ENCODE measurements at places on chromosomes 1 and 21.

GRCh38 chr1:165173409-165173808 is 183.1 kb downstream of the LMX1A start:
- DNase-seq: no peak

DNA sequence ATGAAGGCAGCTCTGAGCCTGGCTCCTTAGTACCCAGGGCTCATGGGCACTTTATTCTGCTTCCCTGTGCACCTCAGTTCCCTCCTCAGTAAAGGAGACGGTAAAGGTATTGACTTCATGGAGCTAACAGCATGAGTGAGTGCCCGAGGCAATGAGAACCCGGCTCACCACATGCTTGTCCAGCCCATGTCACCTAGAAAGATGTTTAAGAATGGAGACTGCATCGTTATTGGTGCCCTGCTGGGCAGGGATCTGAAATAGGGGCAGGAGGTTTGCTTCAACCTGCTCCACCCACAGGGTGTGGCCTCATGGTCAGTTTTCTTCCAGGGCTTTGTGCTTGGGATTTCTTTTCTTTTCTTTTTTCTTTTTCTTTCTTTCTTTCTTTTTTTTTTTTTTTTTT is 7.0 kb upstream of the KCNE1 start:
- DNase-seq: no peak

DNA sequence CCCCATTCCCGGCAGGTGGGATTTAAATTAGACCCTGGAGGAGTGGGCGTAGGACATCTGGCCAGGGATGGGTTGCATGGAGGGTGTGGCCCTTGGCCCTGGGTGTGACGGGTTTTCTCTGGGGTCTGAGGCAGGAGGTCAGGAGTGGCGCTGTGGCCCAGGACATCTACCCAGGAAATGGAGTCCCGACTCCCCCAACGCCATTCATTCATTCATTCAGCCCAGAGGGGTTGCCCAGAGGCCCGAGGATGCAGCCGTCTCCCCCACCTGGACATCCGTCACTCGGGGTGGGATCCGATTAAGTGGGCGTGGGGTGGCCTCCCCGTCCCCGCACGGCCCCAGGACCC is 663 bp downstream of the ATP13A2 start:
- DNase-seq: no peak

DNA sequence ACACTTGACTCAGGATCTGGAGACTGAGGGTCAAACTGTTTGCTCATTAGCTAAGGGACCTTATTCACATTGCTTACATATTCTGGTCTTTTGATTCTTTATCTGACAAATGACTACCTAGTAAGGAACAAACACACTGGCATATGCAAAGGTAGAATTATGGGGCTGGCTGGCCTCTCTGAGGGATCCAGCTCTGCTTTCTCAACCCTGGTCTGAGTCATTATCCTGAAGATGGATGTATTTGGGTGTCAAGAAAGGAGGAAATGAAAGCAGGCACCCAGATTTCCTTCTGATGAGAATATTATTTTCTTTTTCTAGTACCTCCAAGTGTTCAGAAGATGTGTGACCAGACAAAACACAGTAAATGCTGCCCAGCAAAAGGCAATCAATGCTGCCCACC is 6.0 kb downstream of the SMCP start:
- DNase-seq: no peak

- no peak for DNase-seq
Observed at GRCh38 chr1:167645140-167645541, 15.1 kb downstream of the RCSD1 start.

GRCh38 chr1:215983680-215984079 is 416.6 kb downstream of the KCTD3 start:
- DNase-seq: no peak

DNA sequence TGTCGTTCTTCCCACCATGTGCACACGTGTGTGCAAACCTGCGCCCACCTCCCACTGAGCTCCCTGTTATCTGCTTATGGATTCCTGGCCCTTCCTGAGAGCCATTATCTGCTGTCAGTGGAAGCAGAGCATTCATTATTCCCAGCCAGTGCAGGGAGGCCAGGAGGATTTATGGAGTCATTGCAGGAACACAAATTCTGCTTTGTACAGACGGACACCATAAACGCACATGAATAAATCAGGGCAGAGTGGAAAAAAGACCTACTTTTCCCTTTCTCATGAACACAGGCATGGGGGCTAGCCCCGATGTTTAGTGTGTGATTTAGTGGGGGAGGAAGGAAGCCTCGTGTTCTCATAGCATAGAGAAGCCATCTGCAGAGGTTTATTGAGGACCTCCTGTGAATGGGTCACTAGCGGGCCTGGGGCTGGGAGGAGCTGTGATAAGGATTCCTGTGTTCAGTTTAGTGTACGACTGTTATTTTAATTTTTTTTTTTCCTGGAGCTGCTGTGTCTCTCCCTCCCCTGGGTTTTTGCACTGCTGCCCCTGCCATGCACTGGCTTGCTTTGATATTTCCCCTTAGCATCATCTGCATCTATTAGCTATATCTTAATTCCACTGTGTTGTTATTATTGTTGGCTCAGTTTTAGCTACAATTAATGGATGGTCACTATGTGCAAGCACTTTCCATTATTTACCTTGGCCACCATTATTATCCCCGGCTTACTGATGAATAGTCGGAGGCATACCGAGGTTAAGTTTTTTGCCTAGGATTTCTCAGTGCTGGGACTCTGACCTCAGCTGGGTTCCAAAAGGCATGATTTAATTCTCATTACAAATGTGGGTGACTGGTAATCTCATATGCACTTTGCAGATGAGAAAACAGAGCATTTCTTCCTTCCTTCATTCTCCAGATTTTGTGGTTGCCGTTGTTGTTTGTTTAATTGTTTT is 33.0 kb downstream of the HUNK start:
- no peak for DNase-seq
